ENCODE measurements at places on chromosomes 13 and 19. TPM values are rescaled to one million over a fixed set of nuclear protein-coding genes. Genes with fewer than 3 reads are reported as not detected.

The RNF17 gene
- 0.34 TPM for total RNA-seq

DNA sequence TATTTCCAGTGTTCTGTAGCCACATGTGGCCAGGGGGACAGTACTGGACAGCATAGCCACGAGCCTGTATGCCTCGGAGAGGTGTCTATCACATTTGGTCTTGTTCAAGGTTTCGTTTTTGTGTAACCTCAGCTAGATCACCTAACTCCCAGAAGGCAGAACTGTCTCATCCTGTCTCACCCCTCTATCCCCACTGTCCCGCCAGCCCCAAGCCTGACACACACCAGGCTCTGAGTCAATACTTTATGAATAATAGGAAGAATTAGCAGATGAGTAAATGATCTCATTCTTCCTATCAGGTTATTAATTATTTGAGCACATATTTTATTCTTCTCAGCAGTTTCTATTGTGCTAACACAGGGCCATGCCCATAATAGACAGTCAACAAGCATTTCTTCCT lies 132.2 kb downstream of the NUFIP1 start:
- DNase-seq, result no peak

The CCDC194 gene
- total RNA-seq, result not detected

The ZNF586 gene
- total RNA-seq, result 9.0 TPM

DNA sequence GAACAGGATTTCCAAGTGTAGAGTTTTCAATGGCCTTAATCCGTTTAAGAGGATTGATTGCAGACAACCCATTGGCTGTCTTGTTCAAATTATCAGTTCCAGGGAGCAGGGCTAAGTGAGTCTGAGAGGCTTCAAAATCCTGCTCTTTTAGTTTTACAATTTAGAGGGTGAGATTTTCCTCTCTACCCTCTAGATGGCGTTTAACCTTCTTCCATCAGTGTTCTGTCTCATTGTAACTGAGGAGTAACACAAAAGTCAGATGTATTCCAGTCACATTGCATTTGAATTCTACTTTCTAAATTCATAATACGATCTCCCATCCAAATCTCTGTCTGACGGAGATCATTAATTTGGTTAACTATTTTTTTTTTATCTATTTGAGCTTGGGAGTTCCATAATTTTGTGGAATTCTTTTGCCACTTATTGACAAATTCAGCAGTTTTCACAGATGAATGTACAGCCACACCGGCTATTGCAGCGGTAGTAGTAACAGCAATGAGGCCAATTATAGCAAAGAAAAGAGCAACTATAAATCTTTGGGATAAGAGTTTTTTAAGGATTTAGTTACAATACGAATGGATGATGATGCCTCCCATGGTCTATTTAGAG lies 7.8 kb upstream of the C19orf84 start:
- DNase-seq, result no peak

The PNMA8C gene
- total RNA-seq, result 0.27 TPM

GRCh38 chr13:48132961-48133360 lies 38.1 kb upstream of the MED4 start:
- no peak for DNase-seq

DNA sequence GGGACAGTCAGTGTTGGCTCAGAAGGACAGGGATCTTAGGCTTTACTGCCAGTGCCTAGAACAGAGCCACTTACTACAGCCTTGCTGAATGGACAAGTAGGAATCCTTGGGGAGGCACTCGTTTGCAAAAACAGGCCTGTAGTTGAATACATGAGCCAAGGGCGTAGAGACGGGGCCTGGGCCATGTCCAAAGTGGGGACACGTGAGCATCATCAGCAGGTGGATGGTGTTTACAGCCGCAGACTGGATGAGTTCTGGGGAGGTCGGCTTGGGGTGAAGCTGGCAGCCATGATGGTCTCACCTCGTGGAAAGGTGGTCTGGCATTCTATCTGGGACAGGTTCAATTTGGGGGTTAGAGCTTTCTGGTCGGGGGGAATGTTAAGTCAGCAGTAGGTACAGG lies 17.5 kb downstream of the RYR1 start:
- DNase-seq, result no peak

DNA sequence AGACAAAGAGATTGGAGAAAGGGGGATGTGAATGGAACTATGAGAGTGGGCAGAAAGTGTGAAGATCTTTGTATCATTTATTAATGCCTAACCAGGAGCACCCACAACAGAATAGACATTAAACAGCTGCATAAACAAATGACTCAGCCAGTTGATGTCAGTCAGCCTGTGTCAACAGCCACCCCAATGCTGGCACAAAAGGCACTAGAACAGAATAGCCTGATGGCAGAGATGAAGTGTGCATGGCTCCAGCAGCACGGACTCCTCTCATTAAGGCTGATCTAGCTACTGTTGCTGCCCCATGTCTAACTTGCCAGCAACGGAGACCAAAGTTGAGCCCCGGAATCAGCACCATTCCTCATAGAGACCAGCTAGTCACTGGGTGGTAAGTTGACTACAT lies 7.8 kb downstream of the CPB2 start:
- DNase-seq, result no peak

The RASL11A gene
- total RNA-seq, result 1.6 TPM

- no peak for DNase-seq
Observed at GRCh38 chr19:5113633-5114586, 145.0 kb downstream of the KDM4B start.

The OR7C1 gene
- not detected for total RNA-seq
